Stimulated activated CD4-positive, alpha-beta T cell treated with anti-CD3 and anti-CD28 coated beads, Interleukin-15, amount 100 ng/mL, for 1 hour (primary cell): ENCODE measurements at places on chromosomes 6 and 20.

DNA sequence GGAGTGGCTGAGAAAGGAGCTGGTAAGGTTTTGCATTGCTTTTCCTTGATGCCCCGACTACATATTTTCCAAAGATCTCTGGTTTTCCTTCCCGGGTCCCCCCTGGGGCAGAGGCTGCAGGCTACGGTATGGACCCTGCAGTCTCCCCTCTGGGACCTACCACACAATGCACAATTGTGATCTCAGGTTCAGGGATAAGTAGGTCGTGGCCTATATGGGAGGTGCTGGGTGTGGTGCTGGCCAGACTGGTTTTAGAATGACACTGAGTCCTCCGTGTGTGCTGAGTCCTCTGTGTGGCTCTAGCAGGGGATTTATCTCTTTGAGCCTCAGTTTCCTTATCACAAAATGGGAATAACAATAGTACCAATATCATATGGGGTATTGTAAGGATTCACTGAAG lies 376 bp downstream of the C20orf202 start:
- no peak for DNase-seq

DNA sequence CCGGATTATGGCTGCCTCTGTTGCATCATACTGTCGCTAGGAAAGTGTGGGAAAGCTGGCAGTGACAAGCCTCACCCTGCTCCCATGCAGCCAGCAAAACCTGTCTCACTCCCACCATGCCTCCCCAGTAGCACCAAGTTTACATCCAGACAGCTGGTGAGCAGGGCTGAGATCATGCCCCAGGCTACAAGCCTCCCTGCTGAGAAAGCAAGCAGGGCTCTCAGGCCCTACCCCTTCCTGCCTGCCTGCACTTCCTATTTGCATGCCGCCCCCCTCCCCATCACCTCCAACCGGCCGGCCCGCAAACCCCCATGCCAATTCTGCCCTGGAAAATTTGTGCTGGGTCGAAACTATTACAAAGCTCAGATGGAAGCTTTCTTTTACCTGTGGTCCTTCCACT lies 408.2 kb upstream of the FKBP1C start:
- no peak for DNase-seq

GRCh38 chr6:134289204-134289575 lies 28.7 kb downstream of the SGK1 start:
- DNase-seq = no peak

GRCh38 chr6:108001696-108002231 lies 43.8 kb upstream of the SEC63 start:
- no peak for DNase-seq

DNA sequence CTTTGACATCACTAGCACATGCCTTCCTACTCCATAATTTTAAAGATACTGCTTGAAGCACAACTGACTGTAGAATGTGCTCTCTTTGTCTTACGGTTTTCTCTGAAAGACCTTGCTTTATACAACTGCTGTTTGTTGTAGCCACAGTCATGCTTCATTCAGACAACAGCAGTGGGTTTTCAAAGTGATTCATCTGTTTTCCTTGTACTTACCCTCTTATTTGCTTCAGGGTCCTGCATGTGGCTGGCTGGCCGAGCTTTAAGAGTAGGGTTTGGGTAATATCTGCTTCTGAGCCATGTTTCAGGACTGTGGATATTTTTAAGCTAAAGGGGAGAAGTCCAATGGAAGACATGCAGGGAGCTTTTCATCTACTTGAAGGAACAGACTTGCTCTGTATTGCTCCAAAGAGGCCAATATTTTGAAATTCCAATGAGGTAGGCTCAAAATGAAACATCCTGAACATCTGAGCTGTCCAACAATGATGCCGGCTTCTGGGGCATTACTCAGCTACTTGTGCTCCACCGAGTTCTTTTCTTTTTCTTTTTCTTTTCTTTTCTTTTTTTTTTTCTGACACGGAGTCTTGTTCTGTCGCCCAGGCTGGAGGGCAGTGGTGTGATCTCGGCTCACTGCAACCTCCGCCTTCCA lies 160.2 kb upstream of the SGK1 start:
- DNase-seq = no peak

DNA sequence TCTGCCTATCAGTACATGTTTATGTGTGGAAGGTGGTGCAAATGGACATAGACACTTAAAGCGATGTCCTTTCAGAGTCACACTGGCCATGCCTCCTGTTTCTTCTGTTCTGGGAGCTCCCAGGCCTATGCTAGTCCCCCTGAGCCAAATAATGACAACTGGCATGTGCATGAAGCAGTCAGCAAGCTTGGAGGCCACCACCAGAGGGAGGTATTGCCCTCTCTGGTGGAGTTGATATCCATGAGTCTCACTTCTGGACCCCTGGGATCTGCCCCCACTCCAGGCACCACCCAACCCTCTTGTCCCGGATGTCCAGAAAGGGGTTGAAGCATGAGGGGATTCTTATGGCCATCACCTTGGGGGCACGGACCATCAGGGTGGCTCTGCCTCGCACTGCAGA lies 172.2 kb downstream of the AIG1 start:
- no peak for DNase-seq
